MCF 10A (cell line): ENCODE measurements at places on chromosomes 13 and 19. TPM values are rescaled to one million over a fixed set of nuclear protein-coding genes. Genes with fewer than 3 reads are reported as not detected.

GRCh38 chr19:51114087-51114729 lies 6.0 kb upstream of the CTU1 start:
- DNase-seq, result no peak

DNA sequence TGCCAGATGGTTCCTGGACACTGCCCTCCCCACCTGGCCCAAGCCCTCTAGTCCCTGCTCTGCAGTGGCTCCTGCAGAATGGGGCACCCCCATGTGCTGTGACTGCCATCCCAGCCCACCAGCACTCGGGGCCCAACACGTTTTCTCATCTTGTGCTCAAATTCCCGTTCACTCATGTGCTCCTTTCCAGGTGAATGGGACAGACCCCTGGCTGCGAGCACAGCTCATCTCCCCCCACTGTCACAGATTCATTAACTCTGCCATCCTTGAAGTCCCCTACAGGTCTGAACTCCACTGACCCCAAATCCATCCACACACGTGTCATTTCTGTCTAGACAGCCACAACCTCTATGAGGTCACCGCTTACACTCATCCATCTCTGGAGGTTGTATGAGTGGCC lies 23.6 kb downstream of the TUBA3C start:
- DNase-seq, result no peak

DNA sequence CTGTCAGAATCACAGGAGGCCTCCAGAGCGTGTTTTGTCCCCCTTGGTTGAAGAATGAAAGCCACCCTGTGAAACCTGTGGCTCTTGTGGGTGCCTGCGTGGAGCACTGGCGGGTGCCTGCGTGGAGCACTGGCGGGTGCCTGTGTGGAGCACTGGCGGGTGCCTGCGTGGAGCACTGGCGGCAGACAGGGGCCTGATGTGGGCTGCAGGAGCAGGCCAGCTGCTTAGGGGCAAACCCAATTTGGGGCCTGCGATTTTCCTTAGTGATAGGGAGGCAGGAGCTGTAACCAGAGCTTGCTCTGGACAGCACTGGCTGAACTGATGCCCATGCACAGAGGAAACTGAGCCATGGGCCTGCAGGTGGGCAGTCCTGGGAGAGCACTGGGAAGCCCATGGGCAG lies 24.3 kb downstream of the ARHGEF7 start:
- no peak for DNase-seq

GRCh38 chr13:50916701-50917184 lies 7.2 kb downstream of the RNASEH2B start:
- no peak for DNase-seq

The TEX26 gene
- not detected in 2 replicates for total RNA-seq

The FRY gene
- total RNA-seq, result 8.9 and 9.1 TPM in 2 replicates

The SLC25A41 gene
- total RNA-seq, result not detected in 2 replicates

The PLK5 gene
- 0.21 and 0.22 TPM in 2 replicates for total RNA-seq
